ENCODE measurements at places on chromosomes 4 and X.

DNA sequence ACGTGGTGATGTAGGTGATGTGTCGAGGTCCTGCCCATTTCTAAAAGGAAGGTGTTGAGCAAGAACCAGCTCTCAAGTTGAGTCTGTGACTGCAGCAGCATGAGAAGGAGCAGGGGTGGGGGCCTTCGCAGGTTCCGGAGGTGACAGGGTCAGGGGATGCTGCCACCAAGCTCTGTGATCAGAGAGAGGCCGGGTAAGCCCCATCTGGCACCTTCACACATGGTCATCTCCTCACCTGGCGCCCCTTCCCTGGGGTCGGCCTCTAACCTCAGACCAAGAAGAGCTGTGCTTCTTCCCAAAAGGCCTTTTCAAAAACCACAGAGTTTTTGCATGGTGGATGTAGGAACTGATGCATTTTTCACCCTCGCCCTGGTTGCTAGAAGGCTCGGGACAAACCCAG lies 137.6 kb downstream of the CPZ start:
- DNase-seq, result no peak

GRCh38 chr4:2799224-2799911 lies 6.5 kb downstream of the SH3BP2 start:
- no peak for DNase-seq

DNA sequence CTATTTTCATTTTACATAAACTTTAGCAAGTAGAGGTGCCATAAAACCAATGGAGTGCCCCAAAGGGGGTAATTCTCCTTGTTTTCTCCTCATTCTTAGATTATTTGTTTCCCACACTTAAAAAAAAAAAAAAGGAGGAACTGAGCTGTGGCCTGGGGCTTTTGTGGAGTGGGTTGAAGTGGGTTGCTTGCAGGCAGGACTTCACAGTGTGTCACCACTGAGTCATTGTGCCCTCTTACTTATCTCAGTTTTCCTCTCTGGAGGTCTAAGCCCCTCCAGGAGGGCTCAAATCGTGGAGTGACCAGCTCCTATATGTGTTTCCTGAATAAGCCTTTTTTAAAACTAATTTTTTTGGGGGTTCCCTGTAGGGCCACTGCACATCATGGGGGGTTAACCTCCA lies 69.0 kb downstream of the SLC16A2 start:
- no peak for DNase-seq

GRCh38 chr4:955161-955921 lies 18.0 kb downstream of the DGKQ start:
- DNase-seq, result no peak

DNA sequence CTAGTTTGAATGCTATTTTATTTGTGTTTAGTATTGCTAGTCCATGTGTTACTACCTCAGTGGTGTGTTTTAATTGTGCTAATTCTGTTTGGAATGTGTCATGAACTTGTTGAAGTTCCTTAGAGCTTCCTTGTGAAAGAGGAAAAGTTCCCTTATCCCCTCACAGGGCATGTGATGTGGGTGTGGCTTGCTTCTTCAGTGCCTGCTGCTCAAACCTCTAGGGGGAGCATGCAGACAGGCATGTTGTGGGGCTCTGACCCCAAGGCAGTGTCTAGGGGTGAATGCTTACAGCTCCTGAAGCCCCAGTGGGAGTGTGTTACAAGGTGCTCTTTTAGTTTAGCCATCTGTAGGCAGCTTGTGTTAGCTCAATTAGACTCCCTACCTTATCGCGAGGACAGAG lies 86.5 kb downstream of the MAGED4 start:
- DNase-seq, result no peak

- DNase-seq, result peak; percentile 60
These were observed 504 bp upstream of the PDLIM3 start for GRCh38 chr4:185535612-185536410.

GRCh38 chr4:139798456-139798855 lies 132.8 kb downstream of the MGST2 start:
- DNase-seq, result no peak

- no peak for DNase-seq
These were observed 64.6 kb downstream of the REELD1 start for GRCh38 chr4:146278986-146279385.

- no peak for DNase-seq
These were observed 32.2 kb upstream of the CCSER1 start for GRCh38 chr4:90095000-90095399.

DNA sequence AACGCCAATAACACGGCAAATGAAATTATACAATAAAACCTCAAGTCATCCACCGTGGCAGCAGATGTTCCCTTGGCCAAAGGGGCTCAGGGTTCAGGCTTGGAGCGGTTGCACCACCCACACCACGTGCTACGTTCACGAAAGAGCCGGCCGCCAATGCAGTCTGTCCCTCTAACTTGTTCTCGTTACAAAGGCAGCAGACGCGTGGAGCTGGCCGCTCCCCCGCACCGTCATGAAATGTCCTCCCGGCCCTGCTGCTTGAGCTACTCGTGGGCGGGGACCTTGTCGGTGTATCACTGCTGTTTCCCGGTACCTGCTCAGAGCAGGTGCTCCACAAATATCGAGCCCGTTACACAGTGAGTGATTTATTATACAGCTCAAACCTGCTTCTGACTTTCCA lies 36.4 kb upstream of the MAN2B2 start:
- peak; percentile 44 for DNase-seq

- DNase-seq, result peak; percentile 14
These were observed 12.0 kb downstream of the EREG start for GRCh38 chr4:74376888-74377483.

DNA sequence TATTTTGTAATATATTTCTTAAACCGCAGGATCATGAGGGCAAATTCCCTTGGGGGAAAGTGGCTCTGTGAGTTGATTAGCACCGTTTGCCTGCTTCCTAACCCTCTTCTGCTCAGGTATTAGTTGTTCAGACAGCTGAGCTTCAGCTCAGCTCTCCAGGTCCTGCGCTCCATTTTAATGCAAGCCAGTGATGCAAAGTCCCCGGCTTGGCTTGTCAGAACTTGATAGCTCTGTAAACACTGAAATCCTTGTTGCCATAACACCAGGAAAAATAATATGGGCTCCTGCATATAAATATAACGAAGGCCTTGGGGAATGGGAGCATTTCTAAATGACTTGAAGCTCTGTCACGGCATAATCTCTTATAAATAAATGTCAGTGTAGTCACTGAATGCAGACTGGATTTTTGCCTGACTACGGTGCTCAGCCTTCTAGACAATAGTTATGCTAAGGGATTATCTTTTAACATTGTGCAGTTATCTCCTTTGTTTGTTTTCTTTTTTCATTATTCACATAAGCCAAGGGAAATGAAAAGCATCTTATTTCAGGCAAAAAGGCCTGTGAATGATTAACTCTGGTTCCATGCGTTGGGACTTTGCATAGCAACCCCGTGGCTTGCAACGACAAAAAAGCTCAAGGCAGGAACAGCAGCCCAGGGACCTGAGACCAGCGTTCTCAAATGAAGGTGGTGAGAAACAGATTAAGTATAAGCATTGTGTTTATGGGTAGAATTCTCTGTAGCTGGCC lies 253.2 kb downstream of the SPRY1 start:
- DNase-seq, result peak; percentile 99

GRCh38 chr4:74999714-75000309 lies 66.9 kb downstream of the PARM1 start:
- DNase-seq, result no peak

DNA sequence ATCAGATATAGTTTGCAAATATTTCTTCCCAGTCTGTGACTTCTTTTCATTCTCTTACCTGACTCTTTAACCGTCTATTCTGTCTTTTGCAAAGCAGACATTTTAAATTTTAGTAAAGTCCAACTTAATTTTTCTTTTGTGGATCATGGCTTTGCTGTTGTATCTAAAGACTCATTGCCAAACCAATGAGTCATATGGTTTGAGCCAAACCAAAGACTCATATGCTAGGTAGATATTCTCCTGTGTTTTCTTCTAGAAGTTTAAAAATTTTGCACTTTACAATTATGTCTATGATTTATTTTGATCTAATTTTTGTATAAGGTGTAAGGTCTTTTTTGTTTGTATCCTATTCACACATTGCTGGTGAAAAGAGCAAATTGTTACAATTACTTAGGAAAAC lies 446.8 kb downstream of the ANKRD50 start:
- DNase-seq, result no peak

- DNase-seq, result no peak
These were observed 17.0 kb upstream of the STX18 start for GRCh38 chr4:4558881-4559280.

DNA sequence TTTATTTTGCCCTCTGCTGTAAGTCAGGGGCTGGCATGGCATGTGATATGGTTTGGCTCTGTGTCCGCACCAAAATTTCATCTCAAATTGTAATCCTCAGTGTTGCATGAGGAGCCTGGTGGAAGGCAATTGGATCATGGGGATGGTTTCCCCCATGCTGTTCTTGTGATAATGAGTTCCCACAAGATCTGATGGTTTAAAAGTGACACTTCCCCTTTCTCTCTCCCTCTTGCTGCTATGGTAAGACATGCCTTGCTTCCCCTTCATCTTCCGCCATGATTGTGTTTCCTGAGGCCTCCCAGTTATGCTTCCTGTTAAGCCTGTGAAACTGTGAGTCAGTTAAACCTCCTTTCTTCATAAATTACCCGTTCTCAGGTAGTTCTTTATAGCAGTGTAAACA lies 72.0 kb upstream of the MSX1 start:
- DNase-seq, result no peak

DNA sequence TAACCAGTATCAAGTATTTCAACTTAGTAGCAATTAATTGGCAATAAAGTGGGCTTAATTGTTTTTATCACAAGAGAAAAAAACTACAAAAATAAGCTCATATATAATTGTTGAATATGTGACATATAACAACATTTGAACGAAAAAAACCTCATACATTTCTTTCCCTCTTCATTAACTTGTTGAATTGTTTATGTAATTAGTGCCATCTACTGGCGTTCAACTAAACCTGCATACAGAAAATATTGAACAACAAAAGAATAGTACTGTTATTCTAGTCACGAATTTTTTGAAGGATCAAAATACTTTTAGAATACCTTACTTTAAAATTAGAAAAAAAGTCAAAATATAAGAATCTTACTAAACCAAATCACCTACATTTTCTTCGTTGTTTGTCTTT lies 586.5 kb upstream of the FTHL17 start:
- DNase-seq, result peak; percentile 8

DNA sequence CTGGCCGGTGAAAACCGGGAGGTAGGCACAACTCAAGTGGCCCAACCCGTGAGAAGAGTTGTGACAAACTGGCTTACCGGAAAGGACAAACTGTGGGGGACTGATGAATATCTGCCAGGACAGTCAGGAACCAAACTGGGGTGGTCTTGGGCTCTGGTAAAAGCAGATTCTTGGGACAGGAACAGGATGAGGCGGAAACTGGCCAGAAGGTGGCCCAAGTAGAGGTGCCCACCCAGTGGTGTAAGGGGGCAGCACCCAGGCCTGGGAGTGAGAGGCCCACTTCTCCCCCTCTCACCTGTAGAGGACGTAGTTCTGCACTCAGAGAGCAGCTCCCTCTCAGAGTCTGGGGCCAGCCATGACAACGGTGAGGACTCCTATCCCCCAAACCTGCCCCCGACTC lies 5.9 kb downstream of the CCDC120 start:
- DNase-seq, result no peak

DNA sequence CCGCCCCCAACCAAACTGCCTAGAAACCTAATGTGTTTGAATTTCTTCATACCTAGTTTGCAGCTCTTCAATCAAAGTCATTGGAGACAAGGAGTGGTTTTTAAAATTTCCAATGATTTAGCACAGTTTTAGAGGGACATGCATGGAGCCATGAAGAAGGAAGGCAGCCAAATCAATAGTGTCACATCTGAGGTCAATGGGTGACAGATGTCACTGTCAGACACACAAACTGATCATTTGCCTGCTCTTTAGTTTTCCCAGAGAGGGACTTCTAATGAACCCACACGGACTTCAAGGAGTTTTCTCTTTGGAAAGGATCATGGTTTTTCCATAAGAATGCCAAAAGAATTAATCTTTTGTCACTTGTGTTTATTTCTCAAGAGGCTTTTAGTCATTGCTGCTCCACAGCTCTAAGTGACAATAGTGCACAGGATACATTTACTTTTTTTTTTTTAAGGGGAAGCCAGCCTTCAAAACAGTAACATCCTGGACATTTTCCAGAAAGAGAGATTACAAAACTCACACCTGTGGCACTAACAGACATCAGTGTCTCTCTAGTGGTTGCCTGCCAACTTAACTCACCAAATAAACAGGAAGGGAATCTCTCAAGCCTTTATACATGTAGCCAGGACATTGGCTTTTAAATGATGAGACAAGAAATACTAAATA lies 251.1 kb upstream of the DIAPH2 start:
- DNase-seq, result no peak

DNA sequence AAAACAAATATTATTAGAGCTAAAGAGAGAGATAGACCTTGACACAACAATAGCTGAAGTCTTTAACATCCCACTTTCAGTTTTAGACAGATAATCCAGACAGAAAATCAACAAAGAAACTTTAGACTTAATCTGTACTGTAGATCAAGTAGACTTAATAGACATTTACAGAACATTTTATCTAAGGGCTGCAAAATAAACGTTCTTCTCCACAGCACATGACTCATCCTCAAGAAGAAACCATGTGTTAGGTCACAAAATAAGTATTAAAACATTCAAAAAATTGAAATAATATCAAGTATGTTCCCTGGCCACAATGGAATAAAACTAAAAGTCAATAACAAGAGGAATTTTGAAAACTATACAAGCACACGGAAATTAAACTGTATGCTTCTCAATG lies 1510.3 kb upstream of the PCDH10 start:
- DNase-seq, result no peak

DNA sequence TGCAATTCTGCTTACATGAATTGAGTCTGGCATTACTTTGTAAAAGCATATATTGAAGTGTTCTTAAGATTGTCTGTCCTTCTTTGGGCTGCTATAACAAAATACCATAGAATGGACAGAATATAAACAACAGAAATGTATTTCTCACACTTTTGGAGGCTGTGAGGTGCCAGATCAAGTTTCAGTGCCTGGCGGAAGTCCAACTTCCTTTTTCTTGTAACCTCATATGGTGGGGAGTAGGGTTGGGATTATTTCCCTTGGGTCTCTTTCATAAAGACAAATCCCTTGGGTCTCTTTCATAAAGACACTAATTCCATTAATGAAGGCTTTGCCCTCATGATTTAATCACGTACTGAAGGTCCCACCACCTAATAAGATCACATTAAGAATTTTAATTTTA lies 199.3 kb upstream of the GRID2 start:
- no peak for DNase-seq

GRCh38 chr4:135372131-135372530 lies 1170.5 kb upstream of the PABPC4L start:
- no peak for DNase-seq

GRCh38 chrX:7132335-7133049 lies 15.0 kb upstream of the STS start:
- peak; percentile 82 for DNase-seq

DNA sequence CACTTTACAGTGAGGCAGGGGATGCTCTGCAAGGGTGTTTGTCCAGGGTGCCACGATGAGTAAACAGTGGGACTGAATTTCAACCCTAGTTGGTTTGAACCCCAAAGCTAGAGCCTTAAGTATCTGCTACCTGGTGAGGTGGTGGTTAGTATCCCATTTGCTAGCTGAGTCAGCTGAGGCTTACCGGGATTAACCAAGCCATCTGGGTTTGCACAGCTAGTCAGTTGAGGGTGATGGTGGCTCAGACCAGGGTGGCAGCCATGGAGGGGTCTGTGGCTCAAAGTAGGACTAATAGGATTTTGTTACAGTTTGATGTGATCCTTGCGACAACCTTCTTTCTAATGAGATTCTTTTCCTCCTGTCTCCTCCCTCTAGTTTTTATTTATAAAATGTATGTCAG lies 1.9 kb downstream of the EVC start:
- no peak for DNase-seq
